ENCODE measurements at places on chromosomes 7 and 10. TPM values are rescaled to one million over a fixed set of nuclear protein-coding genes. Genes with fewer than 3 reads are reported as not detected.

The AP3M1 gene
- total RNA-seq, result 50.0 TPM

The PRKAR1B gene
- 14.7 TPM for total RNA-seq

The TLX1 gene
- not detected for total RNA-seq

The JAKMIP3 gene
- 0.54 TPM for total RNA-seq

The AGR2 gene
- total RNA-seq, result not detected

The FGFR2 gene
- total RNA-seq, result 11.8 TPM

The CYP3A4 gene
- total RNA-seq, result not detected

The ASNS gene
- 155 TPM for total RNA-seq

The CFAP70 gene
- 1.3 TPM for total RNA-seq

The OPN1SW gene
- total RNA-seq, result not detected

The STK31 gene
- total RNA-seq, result 0.20 TPM

The CLCN1 gene
- not detected for total RNA-seq

The HTR5A gene
- total RNA-seq, result not detected

The TMEM196 gene
- not detected for total RNA-seq

The ABLIM1 gene
- 70.0 TPM for total RNA-seq

The C7orf57 gene
- total RNA-seq, result not detected

The PIK3AP1 gene
- total RNA-seq, result 9.3 TPM

The UPK3B gene
- not detected for total RNA-seq

The DKK1 gene
- total RNA-seq, result 7.4 TPM

The NXPH1 gene
- total RNA-seq, result not detected

The MYH16 gene
- total RNA-seq, result 0.11 TPM

The SEM1 gene
- 50.8 TPM for total RNA-seq

The CNNM1 gene
- 2.0 TPM for total RNA-seq

The WNT2 gene
- 0.07 TPM for total RNA-seq

The SLC39A12 gene
- not detected for total RNA-seq

The AKR1C1 gene
- 1.3 TPM for total RNA-seq

The POM121L12 gene
- not detected for total RNA-seq

The CDH23 gene
- not detected for total RNA-seq

The DLX6 gene
- total RNA-seq, result 0.25 TPM

The CALML5 gene
- not detected for total RNA-seq

Data from astrocyte (in vitro differentiated cells and primary cell).